ENCODE measurements at places on chromosomes 6 and 20. TPM values are rescaled to one million over a fixed set of nuclear protein-coding genes. Genes with fewer than 3 reads are reported as not detected.

ACTL10 gene
- 4.0 TPM for total RNA-seq

KIFC1 gene
- 21.9 TPM for total RNA-seq

GRCh38 chr20:36431604-36432003 lies 109.7 kb upstream of the MYL9 start:
- DNase-seq, result no peak

SLC17A4 gene
- total RNA-seq, result not detected

FITM2 gene
- total RNA-seq, result 5.7 TPM

TSPO2 gene
- not detected for total RNA-seq

GRCh38 chr6:45663251-45664221 lies 285.8 kb upstream of the SUPT3H start:
- no peak for DNase-seq

DNA sequence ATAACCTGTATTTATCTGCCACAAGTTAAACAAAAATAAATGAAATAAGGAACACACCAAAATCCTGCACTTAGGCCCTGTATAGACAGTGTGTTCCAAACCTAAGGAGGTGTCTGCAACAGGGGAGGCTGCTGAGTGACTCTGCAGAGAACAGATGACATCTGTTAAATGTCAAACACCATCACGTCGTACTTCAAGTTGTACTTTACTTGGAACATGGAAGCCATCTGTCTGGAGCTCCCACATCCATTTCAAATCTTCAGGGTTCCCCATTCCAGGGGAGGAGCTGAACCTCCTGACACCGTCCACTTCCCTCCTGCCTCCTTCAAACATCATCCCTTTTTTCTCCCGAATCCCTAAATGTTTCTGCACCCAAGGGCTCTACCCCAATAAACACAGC lies 1.8 kb upstream of the MAP7 start:
- no peak for DNase-seq

Measured in glomerular endothelial cell (primary cell).